ENCODE measurements at places on chromosomes 4 and X.
A peak's percentile ranks its signal among the peaks of the same experiment; 100 is the strongest.

- no peak for DNase-seq
Measured at GRCh38 chr4:56099378-56099786, 150.6 kb downstream of the CEP135 start.

- no peak for DNase-seq
Measured at GRCh38 chr4:168679819-168680218, 183.0 kb downstream of the PALLD start.

- DNase-seq, result peak; percentile 18
Measured at GRCh38 chr4:89868999-89869589, 25.6 kb upstream of the MMRN1 start.

DNA sequence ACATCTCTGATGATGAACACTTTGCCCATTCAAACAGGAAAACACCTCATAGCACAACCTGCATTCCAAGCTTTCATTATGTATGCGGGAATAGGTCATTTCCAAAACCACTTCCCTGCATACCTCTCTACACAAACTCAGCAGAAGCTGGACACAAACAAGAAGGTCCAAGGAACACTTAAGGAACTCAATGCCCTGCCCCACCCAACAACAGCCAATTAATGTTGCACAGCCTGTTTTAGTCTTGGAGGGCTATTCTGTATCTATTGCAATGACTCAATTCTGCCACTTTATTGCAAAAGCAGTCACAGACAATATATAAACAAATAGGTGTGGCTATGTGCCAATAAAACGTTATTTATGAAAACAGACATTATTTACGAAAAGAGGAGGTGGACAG lies 16.7 kb downstream of the OPHN1 start:
- DNase-seq, result peak; percentile 3

GRCh38 chr4:56318555-56318954 lies 68.7 kb downstream of the AASDH start:
- no peak for DNase-seq

GRCh38 chr4:48308901-48309300 lies 32.4 kb upstream of the SLAIN2 start:
- no peak for DNase-seq

GRCh38 chr4:20017777-20018115 lies 234.0 kb upstream of the SLIT2 start:
- DNase-seq, result no peak

DNA sequence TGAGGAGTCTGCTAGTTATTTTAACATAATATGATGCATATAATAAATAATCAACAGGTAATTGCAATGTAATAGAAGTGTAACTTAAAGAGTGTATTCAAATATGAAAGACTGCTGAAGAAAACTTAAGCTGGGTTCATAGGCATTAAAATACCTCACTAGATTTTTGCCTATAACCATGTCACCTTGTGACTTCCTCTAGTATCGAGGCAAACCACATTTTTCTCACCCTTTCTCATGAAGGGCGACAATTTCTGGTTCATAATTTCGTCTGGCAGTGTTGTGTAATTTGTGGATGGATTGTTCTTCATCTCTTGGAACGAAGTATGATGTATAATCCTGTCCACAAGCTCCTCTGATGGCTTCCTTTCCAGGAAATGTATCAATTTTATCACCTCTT lies 16.0 kb downstream of the SULT1E1 start:
- no peak for DNase-seq

GRCh38 chr4:169236873-169237626 lies 33.7 kb downstream of the SH3RF1 start:
- DNase-seq, result no peak

GRCh38 chrX:9573282-9574106 lies 108.6 kb downstream of the TBL1X start:
- DNase-seq, result no peak

DNA sequence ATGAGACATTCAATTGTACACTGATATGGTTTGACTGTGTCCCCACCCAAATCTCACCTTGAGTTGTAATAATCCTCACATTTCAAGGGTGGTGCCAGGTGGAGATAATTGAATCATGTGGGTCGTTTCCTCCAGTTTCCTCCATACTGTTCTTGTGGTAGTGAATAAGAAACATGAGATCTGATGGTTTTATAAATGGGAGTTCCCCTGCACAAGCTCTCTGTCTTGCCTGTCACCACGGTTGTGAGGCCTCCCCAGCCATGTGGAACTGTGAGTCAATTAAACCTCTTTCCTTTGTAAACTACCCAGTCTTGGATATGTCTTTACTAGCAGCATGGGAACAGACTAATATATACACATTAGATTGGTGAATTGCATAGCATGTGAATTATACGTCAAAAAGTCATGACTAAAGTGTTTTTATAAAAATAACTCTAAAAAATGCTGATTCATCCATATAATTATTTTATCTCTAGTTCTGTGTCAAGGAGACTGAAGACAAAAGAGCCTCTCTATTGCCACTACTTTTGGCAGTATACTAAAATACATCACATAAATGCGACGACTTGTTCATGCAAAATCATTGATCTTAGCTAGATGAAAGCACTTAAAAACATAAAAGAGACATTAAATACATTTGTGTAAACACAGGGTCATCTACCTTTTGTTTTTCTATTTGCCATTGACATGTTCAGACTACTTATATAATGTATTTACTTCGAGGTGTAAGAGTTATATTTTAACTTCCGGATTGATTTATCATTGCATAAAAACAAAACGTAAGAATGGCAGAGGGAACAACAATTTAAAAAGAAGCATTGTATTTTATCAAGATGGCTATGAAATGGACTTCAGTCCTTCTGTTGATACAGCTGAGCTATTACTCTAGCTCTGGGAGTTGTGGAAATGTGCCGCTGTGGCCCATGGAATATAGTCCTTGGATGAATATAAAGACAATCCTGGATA lies 50.1 kb downstream of the YTHDC1 start:
- no peak for DNase-seq

DNA sequence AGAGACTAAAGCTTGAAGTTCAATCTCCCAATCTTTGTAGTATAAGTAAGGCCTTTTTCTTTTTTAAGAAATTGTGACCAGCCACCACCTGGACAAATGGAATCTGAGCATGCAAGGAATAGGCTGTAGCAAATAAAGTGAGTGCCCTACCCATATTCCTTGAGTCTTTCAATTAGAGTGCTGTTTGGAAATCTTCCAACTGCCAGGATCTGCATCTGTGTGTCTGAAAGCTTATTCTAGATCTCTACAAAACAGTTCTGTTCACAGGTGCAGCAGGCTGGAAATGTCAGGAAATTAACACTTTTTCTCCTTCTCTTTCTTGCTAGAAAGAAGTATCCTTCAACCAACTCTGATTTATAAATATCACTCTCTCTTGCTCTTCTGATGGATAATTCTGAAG lies 76.7 kb upstream of the NDST3 start:
- no peak for DNase-seq

GRCh38 chr4:114116861-114117260 lies 137.4 kb upstream of the ARSJ start:
- no peak for DNase-seq

DNA sequence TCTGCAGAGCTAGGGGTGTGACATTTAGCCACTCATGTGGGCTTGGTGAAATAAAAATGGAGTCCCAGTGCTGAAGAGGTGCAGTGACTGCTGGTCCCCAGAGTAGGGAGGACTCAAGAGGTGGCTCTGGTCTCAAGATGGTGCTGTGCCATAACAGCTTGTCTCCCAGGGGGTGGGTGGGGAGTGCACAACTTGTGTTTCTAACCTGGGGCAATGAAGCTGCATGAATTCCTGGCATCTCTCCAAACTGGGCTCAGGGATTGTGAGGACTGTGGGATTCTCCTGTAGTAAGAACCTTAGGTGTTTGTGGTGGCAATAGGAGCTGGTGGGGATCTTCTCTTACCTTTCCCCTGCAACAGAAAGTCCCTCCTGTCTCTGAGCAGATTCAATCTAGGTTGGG lies 278.9 kb upstream of the SFRP2 start:
- DNase-seq, result no peak

DNA sequence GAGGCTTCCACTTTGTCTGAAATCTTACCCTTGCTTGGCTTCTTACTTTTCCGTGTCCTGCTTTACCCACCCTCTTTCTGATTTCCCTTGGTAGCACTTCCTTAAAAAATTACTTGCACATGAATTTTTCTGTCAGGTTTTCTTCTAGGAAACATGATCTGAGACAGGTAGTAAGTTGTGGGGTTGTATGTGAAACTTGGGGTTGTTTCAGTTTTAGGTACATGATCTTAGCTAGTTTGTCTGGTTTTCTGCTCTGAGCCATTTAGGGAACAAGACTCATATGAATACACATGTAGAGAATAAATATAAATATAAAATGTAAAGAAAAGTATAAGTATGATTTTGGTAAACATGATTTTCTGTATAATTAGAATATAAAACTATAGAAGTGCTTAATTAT lies 17.4 kb upstream of the ARMCX2 start:
- no peak for DNase-seq

GRCh38 chr4:124948976-124949597 lies 236.6 kb upstream of the ANKRD50 start:
- DNase-seq, result no peak

GRCh38 chr4:141467225-141467624 lies 169.2 kb upstream of the IL15 start:
- DNase-seq, result no peak

- DNase-seq, result no peak
Measured at GRCh38 chr4:8188085-8188484, 11.0 kb upstream of the SH3TC1 start.

DNA sequence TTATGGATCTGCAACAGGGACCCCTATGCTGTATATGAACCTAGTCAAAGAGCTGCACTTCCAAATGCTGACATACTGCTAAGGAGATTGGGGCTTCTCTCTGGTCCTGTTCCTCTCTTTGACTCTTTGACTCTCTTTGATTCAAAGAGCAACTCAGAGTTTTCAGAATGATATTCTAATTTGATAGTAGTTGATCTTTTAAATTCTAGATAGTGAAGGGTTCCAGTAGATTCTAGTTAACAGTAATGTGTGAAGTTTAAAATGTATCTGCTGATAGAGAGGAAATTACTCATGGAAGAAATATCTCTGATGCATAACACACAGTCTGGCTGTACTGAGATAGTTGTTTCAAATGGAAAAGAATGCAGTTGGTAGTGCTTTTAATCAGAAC lies 239.1 kb downstream of the RASL11B start:
- DNase-seq, result no peak

DNA sequence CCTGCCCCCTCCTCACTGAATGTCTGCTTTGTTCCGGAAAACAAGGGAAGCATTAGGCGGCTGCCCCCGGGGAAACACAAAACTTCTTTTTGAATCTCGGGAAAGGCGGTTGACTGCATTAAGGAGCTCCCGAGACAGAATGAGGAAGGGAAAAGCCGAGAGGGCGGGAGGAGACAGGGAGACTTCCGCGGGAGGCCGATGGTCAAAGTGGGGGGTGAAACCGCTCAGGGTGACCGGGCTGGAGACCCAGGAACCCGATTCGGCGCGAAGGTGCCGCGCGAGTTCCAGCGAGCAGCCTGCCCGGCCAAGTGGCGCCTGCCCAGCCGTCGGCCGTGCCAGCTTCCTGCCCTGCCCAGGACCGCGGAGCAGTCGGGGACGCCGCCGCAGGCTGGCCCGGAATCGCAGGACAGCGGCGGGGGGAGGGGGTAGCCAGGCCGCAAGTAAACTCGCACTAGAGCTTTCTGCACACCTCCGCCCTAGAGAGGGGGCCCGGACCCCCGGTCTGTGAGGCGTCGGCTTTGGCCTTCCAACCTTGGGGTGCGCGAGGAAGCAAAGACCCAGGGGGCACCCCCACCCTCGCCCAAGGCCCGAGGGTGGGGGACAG lies 55.1 kb upstream of the BCOR start:
- no peak for DNase-seq

GRCh38 chrX:115330498-115331168 lies 41.1 kb downstream of the LUZP4 start:
- peak; percentile 44 for DNase-seq

DNA sequence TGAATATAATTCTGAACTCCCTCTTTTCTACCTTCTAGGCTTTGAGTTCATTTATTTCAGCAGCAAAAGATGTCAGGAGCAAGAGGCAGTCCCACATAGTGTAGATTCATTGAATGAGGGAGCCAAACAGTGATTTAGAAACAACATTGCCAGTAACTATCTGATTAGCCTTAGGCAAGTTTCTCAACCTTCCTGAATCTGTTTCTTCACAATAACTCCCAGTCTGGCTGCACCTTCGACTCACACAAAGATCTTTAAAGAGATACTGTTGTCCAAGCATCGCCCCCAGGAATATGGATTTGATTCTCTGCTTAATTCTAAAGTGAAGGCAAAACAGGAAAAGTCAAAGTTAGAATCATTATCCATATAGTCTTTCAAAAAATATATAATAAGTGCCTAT lies 1026.2 kb downstream of the DMD start:
- no peak for DNase-seq

GRCh38 chr4:124903995-124904722 lies 191.6 kb upstream of the ANKRD50 start:
- DNase-seq, result peak; percentile 32

DNA sequence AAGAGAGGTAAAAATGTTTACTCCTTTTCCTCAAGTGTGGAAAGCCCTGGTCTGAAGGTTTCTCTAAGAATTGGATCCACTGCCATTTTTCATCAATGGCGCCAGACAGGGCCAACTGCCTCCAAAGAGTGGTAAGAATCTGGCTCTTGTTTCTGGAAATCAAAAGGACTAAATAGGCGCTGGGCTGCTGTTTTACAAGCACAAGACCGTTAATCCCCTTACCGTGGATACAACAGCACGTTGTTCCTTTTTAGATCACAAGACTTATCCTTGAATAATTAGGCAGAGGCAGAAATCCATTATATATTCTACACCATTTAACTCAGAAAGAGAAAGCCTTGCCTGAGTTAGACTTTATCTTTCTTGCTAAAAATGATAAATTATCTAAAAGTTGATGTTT lies 10.6 kb downstream of the CLTRN start:
- DNase-seq, result no peak

DNA sequence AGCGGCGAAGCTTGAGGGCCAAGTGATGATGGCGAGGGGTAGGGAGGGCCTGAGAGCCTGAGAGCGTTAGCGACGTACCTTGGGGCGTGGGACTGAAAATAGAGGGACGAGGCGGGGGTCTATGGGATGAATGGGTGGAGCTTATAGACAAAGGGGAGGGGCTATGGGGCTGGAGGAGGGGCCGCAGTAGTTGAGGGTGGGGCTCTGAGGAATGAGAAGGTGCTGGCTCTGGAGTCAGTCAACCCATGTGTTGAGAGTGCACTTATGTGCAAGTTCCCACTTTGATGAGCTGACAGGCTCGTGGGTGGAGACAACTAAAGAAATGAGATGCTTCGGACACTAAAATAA lies 488 bp downstream of the TBC1D25 start:
- peak; percentile 30 for DNase-seq

DNA sequence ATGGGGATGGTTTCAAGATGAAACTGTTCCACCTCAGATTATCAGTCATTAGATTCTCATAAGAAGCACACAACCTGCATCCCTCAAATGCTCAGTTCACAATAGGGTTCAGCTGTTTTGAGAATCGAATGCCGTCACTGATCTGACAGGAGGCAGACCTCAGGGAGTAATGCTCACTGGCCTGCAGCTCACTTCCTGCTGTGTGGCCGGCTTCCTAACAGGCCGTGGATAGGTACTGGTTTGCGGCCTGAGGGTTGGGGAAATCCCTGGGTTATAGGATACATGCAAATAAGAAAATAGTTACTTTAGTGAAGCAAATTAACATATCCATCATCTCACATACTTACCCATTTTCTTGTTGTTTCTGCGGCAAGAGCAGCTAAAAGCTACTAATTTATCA lies 160.4 kb downstream of the MAD2L1 start:
- DNase-seq, result no peak

Data from LoVo (cell line).